Mucosa of descending colon (tissue), 3 donors: ENCODE measurements at places on chromosomes 6 and 20. TPM values are rescaled to one million over a fixed set of nuclear protein-coding genes. Genes with fewer than 3 reads are reported as not detected.

The C20orf141 gene
- total RNA-seq: not detected

The ZBP1 gene
- total RNA-seq: 3.6 TPM

The DEFB119 gene
- total RNA-seq: not detected

The TOP1 gene
- total RNA-seq: 57.7 TPM

The IMPG1 gene
- not detected for total RNA-seq

The MYLK2 gene
- total RNA-seq: not detected

The PLAGL2 gene
- total RNA-seq: 16.5 TPM

GRCh38 chr6:75600768-75601167 lies 912 bp upstream of the SENP6 start:
- no peak for DNase-seq

DNA sequence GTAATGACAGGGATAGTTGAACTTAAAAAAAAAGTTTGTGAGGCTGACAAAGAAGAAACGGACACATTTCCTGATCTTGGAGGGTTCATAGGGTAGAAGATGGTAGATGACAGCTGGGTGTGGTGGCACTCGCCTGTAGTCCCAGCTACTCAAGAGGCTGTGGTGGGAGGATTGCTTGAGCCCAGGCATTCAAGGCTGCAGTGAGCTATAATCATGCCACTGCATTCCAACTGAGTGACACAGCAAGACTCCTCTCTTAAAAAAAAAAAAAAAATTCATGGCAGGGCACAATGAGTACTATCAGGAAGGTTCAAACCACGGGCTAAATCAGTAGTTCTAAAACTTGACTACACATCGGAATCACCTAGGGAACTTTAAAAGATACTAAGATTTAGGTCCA lies 2.0 kb upstream of the MICA start:
- no peak for DNase-seq

- no peak for DNase-seq
Measured at GRCh38 chr6:125312478-125312877, 10.7 kb upstream of the HDDC2 start.

GRCh38 chr20:60395991-60396390 lies 437.8 kb downstream of the CDH26 start:
- DNase-seq: no peak

DNA sequence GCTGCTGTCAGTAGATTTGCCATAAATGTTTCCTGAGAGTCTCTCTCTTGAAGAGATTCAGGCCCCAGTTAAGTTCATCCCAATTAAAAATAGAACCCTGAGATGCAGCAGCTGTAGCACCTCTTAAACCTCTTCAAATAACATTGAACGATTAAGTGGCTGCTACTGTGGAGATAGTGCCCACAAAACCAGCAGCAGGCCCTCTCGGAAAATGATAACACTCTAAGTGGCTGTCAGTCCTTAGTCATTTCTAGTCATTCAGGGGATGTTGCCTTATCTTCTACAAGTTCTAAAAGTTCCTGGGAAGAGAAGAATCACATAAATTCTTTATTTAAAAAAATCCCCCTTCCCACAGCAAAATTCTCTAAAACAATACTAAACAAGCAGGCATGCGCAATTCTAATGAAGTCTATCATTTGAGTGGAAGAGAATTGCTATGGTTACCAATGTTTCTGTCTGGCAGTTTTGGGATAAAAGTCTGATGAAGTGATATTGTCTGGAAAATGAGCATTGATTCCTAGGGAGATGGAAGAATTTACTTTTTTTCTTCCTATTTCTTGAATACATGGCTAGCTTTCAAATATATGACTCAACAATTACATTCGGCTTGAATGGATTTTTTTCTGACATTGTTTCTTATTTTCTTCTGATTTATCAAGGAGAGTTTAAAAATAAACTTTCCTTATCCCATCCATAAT lies 131.9 kb downstream of the TRMT11 start:
- DNase-seq: no peak

DNA sequence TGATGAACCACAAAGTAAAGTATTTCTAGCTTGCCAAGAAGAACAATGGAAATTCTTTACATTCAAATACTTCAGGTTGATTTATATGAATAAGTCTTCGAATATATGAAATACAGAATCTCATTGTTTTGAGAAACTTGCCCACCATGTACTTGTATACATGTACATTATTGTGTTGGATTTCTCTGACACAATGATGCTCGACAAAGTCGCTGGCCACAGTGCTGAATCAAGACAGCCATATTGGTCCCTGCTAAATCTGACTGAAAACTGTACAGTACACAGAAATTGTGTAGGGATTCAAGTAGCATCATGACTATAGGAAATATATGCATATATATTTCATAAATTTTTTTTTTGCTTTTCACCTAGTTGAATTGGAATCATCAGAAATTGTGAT lies 13.1 kb upstream of the LIN28B start:
- DNase-seq: no peak
